Activated T-helper 2 cell treated with anti-CD3 and anti-CD28 coated beads, Interferon-gamma antibody, Interleukin-2, Interleukin-4, amounts not matched to agents 10 μg/mL and 5 μg/mL and 100 μg/mL, durations not matched to agents 14 hours and 24 hours and 36 hours (primary cell): ENCODE measurements at places on chromosomes 16 and 17. TPM values are rescaled to one million over a fixed set of nuclear protein-coding genes. Genes with fewer than 3 reads are reported as not detected.

The TM4SF5 gene
- total RNA-seq: not detected in 2 replicates

GRCh38 chr17:57420734-57421717 lies 164.7 kb downstream of the MSI2 start:
- H3K4me3 ChIP-seq: no peak overlapping the region
- no peaks in the 10 kb centered on the region for H3K27me3 ChIP-seq
- DNase-seq: no peak

The PIK3R6 gene
- total RNA-seq: 9.8 and 10.1 TPM in 2 replicates

DNA sequence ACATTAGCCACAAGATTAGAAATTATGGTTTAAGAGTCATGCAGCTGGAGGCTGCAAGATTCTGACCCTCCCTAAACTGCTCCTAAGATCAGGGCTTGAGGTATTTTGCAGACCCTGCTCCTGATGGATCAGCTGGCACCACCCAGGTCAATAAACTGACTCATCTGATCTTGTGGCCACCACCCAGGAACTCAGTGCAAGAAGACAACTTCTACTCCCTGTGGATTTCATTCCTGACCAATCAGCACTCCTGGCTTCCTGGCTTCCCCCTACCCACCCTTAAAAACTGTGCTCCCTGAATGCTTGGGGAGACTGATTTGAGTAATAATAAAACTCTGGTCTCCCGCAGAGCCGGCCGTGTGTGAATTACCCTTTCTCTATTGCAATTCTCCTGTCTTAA lies 25.0 kb upstream of the MILR1 start:
- peaks cover 14% of the 10 kb centered on the region for H3K27me3 ChIP-seq
- peaks cover 2% of the 10 kb centered on the region for H3K4me1 ChIP-seq
- no peak overlapping the region for H3K27ac ChIP-seq
- no peaks in the 10 kb centered on the region for H3K36me3 ChIP-seq

DNA sequence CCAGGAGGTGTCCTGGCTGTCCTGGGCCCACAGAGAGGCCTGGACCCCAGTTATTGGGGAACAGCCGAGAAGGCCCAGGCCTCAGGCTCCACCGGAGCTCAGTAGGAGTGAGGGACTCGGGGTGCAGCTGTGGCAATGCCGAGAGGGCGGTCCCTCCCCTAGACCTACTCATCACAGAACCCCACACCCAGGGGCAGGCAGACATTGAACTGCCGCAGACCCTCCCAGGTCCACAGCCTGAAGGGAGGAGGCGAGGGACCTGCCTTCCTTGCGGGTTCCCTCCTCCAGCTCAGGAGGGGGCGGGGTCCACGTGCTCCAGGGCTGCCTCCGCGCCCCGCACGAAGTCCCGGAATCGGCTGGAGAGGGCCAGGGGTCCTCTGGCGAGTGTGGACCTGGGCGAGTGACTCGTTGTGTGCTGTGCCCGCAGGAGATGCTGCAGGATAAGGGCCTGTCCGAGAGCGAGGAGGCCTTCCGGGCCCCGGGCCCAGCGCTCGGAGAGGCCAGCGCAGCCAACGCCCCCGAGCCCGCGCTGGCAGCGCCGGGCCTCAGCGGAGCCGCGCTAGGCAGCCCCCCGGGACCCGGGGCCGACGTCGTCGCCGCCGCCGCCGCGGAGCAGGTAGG lies 3.9 kb downstream of the TBX4 start:
- no peak overlapping the region for H3K4me3 ChIP-seq
- no peak overlapping the region for H3K27ac ChIP-seq
- H3K4me1 ChIP-seq: peaks cover 6% of the 10 kb centered on the region
- peaks cover 78% of the 10 kb centered on the region for H3K27me3 ChIP-seq

GRCh38 chr17:78072961-78073360 lies 55.6 kb downstream of the TMC6 start:
- H3K36me3 ChIP-seq: peaks cover 55% of the 10 kb centered on the region
- H3K27me3 ChIP-seq: no peaks in the 10 kb centered on the region
- no peaks in the 10 kb centered on the region for H3K4me1 ChIP-seq
- no peak for DNase-seq
- no peak overlapping the region for H3K4me3 ChIP-seq
- H3K27ac ChIP-seq: no peak overlapping the region

- DNase-seq: no peak
- H3K27me3 ChIP-seq: no peaks in the 10 kb centered on the region
- no peak overlapping the region for H3K27ac ChIP-seq
- no peak overlapping the region for H3K4me3 ChIP-seq
- no peaks in the 10 kb centered on the region for H3K36me3 ChIP-seq
- H3K4me1 ChIP-seq: no peaks in the 10 kb centered on the region
Measured at GRCh38 chr16:83623091-83623730, 184.6 kb upstream of the HSBP1 start.

DNA sequence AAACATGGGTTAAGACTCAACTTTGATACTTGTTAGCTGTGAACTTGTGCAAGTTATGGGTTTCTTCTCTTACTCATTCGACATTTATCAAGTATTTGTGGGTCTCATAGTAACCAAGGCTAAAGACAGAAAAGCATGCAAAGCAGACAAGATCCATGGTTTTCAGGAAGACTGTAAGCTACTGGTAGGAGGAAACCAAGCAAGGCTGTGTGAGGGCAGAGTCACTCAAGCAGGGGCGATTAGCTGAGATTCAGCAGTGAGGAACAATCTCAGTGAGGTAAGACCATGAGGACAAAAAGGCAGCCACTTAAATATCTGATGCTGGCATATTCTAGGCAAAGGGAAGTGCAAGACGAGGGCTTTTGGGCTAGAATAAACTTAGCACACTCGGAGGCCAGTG lies 29.5 kb downstream of the MBTD1 start:
- no peak overlapping the region for H3K4me3 ChIP-seq
- no peak for DNase-seq
- no peaks in the 10 kb centered on the region for H3K36me3 ChIP-seq
- peaks cover 21% of the 10 kb centered on the region for H3K4me1 ChIP-seq
- no peak overlapping the region for H3K27ac ChIP-seq
- no peaks in the 10 kb centered on the region for H3K27me3 ChIP-seq

The CTRB2 gene
- not detected in 2 replicates for total RNA-seq

- H3K27me3 ChIP-seq: no peaks in the 10 kb centered on the region
- H3K4me3 ChIP-seq: no peak overlapping the region
- H3K4me1 ChIP-seq: peaks cover 23% of the 10 kb centered on the region
- H3K27ac ChIP-seq: no peak overlapping the region
Measured at GRCh38 chr17:41695954-41696757, 7.5 kb downstream of the EIF1 start.

GRCh38 chr16:67939507-67940445 lies 3.1 kb upstream of the PSMB10 start:
- no peaks in the 10 kb centered on the region for H3K27me3 ChIP-seq
- peak overlapping the region; percentile 26 for H3K4me3 ChIP-seq
- H3K27ac ChIP-seq: peak overlapping the region; percentile 63
- DNase-seq: no peak

The TBC1D3D gene
- 1.5 TPM in 1 of 2 replicates, not detected in the other for total RNA-seq

GRCh38 chr16:67187175-67187890 lies 2.6 kb downstream of the EXOC3L1 start:
- H3K27me3 ChIP-seq: peaks cover 7% of the 10 kb centered on the region
- DNase-seq: no peak
- H3K4me1 ChIP-seq: peaks cover 15% of the 10 kb centered on the region
- no peak overlapping the region for H3K4me3 ChIP-seq

DNA sequence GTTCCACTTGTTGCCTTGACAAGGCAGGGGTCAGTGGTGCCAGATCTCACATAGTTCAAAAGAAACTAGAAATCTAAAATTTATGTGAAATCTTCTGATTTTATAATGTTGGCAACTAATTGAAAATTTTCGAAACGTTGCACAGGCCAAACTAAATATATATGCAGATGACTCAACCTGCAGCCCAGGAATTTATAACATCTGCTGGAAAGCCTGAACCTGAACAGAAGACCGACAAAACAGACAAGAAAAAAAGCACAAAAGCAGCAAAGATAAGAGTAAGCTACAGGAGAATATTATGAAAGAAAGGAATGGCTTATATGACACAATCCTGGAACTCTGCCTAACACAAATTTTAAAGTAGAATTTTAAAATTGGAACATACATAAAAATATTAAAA lies 207.6 kb downstream of the CEP112 start:
- H3K27me3 ChIP-seq: no peaks in the 10 kb centered on the region
- H3K4me1 ChIP-seq: no peaks in the 10 kb centered on the region
- DNase-seq: no peak
- H3K27ac ChIP-seq: no peak overlapping the region
- H3K36me3 ChIP-seq: peaks cover 4% of the 10 kb centered on the region

- no peak overlapping the region for H3K27ac ChIP-seq
- peaks cover 6% of the 10 kb centered on the region for H3K27me3 ChIP-seq
- no peak for DNase-seq
- peaks cover 14% of the 10 kb centered on the region for H3K4me1 ChIP-seq
- H3K36me3 ChIP-seq: no peaks in the 10 kb centered on the region
- no peak overlapping the region for H3K4me3 ChIP-seq
Measured at GRCh38 chr16:47134550-47134949, 9.2 kb downstream of the NETO2 start.
